ENCODE measurements at places on chromosomes 12 and 14.

DNA sequence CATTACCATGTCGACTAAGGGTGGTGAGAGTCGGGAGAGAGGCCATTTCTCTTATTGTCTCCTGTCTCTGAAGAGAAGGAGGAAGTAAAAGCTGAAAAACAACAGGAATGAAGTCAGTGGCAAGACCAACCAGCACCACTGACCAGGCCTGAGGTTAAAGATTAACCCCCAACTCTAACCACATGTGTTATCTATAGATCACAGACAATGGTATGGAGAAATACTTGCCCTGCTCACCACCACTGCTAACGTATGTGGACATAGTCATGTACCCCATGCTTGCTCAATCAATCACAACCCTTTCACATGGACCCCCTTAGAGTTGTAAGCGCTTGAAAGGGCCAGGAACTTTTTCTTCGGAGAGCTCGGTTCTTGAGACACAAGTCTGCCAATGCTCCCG is 690.9 kb upstream of the LMO3 start:
- no peak for DNase-seq

DNA sequence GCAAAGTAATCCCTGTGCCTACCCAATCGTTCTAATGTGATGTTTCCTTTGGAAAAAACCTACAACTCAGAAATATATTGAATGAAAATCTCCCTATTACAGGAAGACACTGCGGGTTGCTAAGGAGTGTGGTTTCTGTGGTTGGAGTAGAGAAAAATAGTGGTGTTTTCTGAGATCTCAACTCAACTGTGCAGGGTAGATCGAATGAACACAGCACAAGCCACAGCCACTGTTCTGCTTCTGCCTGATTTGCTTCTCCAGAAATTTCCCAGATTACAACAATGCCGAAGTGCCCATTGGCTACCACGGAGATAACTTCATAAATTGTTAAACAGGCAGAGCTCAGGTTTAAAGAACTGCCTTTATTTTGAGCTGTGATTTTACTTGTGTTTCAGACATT is 480.4 kb downstream of the DIO2 start:
- no peak for DNase-seq

GRCh38 chr12:49298160-49298559 is 3.2 kb downstream of the PRPH start:
- DNase-seq, result no peak

GRCh38 chr14:58805057-58805456 is 167.3 kb downstream of the DACT1 start:
- no peak for DNase-seq

GRCh38 chr14:61429316-61429715 is 107.9 kb downstream of the PRKCH start:
- DNase-seq, result no peak

- no peak for DNase-seq
Measured at GRCh38 chr12:124874188-124874587, 10.5 kb upstream of the SCARB1 start.

DNA sequence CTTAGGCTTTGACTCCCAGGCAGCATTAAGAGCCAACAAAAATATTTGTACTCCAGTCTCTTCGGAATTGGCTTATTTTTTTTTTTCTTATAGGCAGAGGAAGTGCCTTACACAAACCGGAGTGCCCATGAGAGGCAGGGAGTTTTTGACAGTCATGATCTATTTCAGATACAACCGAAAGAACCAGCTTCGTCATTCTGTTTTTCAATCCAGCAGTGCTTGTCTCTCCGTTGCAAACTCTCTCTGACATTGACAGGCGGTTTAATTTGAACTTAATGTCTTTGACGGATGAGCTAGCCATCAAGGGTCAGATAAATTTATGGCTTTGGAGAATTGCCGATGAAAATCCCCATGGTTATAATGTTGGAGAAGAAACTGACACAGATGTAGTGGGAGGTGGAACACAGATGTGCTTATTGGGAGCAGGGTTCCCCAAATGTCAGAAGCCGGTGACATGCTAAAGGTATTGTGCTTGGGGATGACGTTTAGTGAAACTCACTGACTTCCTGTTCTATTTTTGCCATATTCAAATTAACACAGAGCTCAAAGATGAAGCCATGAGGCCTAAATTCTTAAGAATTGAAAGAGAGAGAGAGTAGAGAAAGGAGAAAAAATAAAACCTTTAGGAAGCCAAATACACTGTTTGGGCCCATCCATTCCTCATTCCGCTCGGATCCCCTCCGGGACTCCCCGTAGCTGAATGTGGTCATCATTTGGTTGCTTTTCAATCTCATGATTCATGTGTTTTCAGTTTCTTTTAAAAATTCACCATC is 59.7 kb downstream of the PLXNC1 start:
- DNase-seq, result no peak

- DNase-seq, result peak; percentile 52
Measured at GRCh38 chr14:96584199-96584906, 82.2 kb downstream of the PAPOLA start.

- no peak for DNase-seq
Measured at GRCh38 chr14:79972230-79972629, 239.1 kb downstream of the DIO2 start.

GRCh38 chr14:102096569-102097188 is 9.8 kb upstream of the HSP90AA1 start:
- DNase-seq, result peak; percentile 69
